HuH-7.5 (cell line): ENCODE measurements at places on chromosomes 2 and 18.

DNA sequence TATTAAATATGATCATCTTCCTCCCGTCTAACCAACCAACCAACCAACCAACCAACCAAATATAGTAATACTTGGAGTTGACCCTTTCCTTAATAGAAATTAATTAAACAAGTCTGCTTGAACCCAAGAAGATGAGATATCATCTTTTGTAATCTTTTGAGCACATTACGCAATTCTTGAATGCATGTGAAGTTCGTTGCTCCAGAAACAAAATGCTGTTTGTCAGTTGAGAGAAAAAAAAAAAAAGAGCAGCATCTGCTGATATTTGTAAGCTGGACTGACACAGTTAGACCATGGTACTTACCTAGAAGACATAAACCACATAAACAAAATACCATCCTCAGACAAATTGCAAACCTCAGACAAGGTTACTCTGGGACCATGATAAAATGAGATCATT is 9.2 kb upstream of the SERPINB2 start:
- DNase-seq: no peak

DNA sequence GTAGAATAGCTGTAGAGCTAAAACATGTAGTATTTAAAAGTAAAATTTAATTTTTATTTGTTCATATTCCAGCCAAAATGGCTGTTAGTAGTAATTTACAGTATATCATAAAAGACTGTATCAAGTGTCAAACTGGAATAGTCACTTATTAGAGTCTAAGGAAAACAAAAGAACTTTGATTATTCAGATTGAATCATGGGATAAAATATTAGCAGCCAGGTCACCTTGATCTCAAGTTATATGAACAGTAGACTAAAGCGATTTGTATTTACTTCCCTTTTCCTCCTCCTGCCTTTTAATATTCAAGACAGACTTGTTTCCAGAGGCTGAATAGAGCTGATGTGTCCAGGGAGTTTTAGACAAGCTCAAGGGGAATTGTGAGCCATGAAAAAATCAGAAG is 54.4 kb downstream of the PMAIP1 start:
- no peak for DNase-seq

DNA sequence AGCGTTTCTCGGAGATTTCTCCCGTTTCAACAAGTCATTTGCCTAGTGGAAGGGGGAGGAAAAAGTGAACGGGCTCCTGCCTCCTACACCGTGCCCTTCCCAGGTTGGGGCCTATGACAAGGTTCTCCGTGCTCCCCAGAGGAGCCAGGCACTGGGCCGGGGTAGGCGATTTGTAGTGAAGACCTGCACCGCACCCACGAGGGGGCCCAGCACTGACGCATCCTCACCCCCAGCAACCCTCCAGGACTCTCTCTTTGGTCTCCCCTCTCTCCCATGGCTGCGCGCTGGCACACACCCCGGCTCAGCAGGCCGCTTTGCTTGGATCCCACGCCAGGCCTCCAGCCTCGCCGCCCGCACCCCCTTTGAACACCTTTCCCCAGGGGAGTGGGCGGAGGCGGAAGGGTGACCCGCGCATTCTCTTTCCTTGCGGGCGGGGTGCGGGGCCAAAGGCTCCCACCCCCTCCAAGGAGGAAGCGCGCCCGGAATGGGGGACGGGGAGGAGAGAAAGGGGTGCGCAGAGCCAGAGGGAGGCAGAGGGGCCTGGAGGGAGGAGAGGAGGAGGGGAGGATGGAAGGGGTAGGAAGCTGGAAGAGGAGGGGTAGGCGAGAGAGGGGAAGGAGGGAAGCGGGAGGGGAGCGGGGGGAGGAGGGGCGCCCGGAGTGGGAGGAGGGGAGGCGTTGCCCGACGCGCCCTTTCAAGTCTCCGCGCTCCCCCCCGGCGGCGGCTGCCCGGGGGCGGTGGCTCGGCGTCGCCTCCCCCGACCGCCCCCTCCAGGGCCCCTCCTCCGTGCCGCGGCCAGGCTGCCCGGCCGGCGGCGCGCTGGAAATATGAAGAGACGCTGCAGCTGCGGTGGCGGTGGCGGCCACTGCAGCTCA is at the start of gene APCDD1:
TSS of gene APCDD1 (plus strand) at position 830 of the 875 bp plus-strand sequence. CDS start 347 bp downstream, outside the sequence.
- peak; percentile 61 for DNase-seq

DNA sequence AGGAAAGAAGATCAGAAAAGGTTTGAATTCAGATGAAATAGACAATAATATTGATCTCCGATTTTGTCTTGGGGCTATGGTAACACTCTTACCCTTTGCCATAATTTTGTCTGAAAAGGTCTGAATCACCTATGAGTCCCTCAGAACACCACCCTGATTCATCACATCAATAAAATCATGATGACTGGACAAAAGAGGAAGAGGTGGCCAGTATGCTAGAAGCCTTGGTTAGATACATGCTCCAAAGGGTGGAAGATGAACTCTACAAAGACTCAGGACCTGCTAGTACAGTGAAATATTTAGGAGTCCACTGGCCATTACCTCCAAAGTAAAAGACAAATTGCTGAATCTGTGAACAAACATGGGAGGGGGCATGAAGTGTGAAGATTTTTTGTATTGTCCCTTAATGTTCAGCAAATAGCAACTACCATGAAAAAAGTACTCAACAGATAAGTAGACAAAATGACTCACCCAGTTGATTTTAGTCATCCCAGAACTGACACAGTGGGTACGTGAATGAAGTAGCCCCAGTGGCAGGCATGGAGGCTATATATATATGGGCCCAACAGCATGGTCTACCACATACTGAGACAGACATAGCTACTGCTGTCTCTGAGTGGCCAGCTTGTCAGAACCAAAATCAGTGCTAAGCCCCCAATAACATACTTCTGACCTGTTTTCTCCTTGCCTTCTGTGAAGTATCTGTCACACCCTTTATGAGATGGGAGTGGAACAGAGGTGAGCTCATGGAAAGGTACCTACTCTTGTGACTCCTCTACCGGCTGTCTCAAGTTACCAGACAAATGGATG is 36.5 kb upstream of the GLS start:
- no peak for DNase-seq
